ENCODE measurements at places on chromosomes 16 and 17. TPM values are rescaled to one million over a fixed set of nuclear protein-coding genes. Genes with fewer than 3 reads are reported as not detected.

- peak; percentile 61 for DNase-seq
These were observed 9.9 kb downstream of the CYGB start for GRCh38 chr17:76527430-76528111.

GRCh38 chr17:78383725-78384471 is 5.4 kb downstream of the PGS1 start:
- peak; percentile 41 for DNase-seq

TM4SF5 gene
- not detected for total RNA-seq

GRCh38 chr17:66730461-66730923 is 104.4 kb upstream of the CACNG5 start:
- no peak for DNase-seq

GRCh38 chr16:81618661-81619060 is 160.4 kb upstream of the PLCG2 start:
- DNase-seq = no peak

- no peak for DNase-seq
These were observed 63.5 kb downstream of the PCTP start for GRCh38 chr17:55814377-55814776.

CDH3 gene
- total RNA-seq = 0.28 TPM

RNU2-1 gene
- total RNA-seq = 7,127 TPM

DNA sequence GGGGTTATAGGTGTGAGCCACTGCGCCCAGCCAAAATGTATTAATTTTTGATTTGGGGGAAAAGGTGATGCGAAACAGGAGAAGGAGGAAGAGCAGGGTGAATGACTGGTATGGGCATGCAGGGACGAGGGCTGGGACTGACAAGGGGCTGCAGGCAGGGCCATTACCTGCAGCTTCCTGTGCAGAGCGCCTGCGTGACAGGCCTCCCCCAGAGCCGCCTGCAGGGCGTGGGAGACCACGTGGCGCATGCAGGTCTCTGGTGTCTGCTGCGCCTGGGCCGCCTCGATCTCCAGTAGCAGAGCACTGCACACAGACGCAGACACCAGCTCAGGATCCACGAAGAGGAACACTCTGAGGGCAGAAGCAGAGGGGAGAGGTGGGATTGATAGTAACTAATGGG is 32.4 kb downstream of the PIK3R6 start:
- DNase-seq = no peak

HBQ1 gene
- total RNA-seq = not detected

DNA sequence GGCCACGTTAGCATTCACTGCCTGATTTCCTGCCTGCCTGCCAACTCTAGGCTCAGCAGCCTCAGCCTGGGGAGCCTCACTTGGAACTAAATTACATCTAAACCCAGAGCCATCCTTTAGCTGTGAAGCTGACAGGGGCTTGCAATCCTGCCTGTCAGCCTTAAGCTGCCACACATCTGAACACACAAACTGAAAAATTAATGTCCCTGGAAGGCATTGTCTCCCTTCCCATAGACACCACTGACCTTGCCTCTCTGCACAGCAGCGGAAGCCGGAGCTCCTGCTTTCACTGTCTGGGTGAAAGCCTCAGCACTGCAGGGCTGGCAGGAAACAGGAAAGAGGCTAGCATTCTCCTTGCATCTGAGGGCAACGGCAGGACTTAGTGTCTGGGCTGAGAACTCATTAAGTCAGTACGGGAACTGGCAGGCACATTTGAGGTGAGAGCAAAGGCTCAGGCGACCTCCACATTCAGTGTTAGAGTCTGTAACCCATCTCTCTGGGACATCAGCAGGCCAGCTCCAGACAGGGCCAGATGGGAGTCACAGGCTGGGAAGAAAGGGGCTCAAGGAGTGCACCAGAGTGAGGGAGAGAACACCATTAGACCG is 452.4 kb upstream of the C16orf82 start:
- DNase-seq = no peak

OTOP2 gene
- not detected for total RNA-seq

DNA sequence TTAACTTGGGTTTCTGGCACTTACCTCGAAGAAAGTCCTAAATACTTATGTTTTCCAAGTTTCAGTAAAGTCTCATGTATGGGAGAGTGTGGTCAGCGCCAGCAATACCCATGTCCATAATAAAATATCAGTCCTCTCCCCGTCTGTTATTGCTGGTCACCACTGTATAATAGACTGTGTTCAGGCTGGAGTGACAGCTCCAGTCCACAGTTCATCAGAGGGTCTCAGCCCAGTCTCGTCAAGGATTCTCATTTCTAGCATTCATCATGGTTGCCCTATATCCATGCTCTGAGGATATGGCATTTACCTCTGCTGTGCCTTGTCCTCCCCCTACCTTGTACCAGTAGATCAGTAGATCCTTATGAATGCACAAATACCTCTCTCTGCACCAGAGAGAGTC is 384.5 kb downstream of the NPIPA7 start:
- DNase-seq = no peak

- no peak for DNase-seq
These were observed 31.4 kb upstream of the EIF1 start for GRCh38 chr17:41657176-41657754.

TBKBP1 gene
- 8.9 TPM for total RNA-seq

HBA2 gene
- total RNA-seq = not detected

DNA sequence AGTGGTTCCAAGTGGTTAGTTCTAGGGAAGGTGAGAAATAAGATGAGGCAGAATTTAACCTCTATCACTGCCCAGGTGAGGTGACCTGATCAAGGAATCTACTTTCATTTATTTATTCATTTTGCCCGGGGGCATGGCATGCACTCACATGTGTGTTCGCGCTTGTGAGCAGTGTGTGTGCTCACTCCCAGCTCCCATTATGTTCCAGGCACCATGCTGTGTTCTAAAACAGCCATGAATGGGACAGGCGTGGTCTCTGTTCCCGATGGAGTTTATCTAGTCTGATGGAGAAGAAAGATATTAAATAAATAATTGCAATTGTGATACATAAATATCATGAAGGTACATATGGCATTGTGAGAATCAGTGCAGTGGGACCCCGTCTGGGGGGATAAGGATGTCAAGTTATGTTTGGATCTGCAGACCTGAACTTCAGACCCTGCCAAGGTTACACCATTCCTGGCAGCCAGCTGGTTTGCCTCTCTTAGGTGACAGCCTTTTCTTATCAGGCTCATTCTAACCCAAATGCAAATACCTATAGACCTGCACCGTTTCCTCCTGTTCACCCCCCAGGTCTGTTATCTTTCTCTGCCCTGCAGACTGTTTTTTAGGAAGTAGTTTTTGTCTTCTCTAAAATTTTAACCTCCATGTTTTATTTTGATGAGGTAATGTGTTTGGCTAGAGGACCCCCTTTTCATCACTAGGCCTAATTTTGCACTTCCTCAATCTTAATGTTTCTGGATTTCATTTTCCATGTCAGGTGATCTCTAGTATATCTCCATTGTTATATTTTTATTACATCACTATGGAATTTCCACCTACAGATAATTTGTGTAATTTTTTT is 11.8 kb downstream of the CYB5B start:
- no peak for DNase-seq

DNA sequence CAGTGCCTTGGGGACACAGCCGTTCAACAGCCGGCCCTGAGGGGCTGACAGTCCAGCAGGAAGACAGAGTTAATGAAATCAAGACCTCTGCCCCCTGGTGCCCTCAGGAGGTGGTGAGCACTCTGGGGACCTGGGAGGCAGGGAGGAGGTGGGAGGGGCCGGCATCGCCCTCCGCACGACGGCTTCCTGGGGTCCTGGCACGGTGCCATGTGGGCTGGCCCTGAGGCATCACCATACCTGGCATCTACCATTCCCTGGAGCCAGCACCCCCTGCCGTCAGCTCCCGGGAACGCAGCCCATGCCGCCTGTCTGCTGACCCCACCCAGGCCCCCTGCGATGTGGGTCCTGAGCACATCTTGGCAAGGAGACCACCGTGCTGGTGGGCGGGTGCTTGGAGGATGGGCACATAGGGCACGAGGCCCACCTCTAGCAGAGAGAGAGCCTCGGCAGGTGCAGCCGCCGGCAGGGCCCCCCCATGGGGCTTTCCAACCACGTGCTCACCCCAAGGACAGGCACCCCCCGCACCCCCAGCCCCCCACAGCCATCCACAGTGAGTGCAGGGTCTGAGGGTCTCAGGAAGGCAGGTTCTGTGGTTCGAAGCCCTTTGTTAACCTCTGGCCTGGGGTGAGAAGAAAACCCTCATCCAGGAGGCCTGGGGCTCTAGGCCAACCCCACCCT is 52.5 kb downstream of the ZFPM1 start:
- peak; percentile 66 for DNase-seq

CRYM gene
- not detected for total RNA-seq

HS3ST3B1 gene
- 10.0 TPM for total RNA-seq

DNA sequence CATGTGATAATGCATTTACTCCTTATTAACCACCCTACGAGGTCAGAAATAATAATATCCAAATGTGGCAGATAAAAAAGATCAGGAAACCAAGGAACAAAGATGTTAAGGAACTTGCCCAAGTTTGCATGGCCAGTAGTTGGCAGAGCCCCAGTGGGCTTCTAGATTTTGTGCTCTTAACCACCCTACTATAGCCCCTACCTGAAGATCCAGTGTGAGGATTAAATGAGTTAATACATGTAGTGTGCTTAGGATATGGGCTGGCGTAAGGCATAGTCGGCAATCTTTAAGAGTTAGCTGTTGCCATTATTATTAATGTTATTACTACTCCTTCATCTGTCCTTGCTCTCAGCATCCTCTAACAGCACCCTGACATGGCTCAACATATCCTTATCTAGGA is 153.4 kb downstream of the SDK2 start:
- no peak for DNase-seq

- DNase-seq = no peak
These were observed 64.3 kb downstream of the PGS1 start for GRCh38 chr17:78442648-78443218.

GRCh38 chr16:25020112-25020631 is 5.0 kb upstream of the ARHGAP17 start:
- DNase-seq = no peak

DNA sequence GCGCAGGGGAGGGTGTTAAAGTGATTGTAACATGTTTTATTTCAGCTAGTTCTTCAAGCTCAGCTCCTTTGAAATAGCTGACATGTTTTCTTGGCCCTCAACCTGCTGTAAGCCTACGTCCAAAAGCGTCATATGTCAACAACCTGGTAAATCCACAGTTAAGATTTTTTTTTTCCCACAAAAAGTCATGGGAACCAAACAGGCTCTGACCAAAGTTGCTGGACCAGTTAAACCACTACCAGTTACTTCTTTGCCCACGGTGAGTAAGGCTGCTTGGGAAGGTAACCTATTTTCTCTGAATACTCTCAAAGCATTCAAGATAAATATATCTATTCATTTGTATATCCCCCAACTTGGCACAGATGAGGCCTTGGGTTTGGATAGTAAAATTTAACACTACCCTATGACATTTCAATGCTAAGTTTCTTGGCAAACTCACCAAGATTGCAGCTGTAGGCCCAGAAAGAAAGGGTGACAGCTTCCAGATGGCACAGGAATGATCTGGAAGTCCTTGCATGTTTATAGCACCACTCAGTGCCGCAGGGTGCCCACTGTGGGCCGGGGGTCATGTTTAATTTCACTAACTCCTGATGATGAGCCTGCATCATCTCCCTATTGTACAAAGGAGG is 166.2 kb downstream of the XYLT1 start:
- no peak for DNase-seq

TNFRSF17 gene
- total RNA-seq = not detected

DNA sequence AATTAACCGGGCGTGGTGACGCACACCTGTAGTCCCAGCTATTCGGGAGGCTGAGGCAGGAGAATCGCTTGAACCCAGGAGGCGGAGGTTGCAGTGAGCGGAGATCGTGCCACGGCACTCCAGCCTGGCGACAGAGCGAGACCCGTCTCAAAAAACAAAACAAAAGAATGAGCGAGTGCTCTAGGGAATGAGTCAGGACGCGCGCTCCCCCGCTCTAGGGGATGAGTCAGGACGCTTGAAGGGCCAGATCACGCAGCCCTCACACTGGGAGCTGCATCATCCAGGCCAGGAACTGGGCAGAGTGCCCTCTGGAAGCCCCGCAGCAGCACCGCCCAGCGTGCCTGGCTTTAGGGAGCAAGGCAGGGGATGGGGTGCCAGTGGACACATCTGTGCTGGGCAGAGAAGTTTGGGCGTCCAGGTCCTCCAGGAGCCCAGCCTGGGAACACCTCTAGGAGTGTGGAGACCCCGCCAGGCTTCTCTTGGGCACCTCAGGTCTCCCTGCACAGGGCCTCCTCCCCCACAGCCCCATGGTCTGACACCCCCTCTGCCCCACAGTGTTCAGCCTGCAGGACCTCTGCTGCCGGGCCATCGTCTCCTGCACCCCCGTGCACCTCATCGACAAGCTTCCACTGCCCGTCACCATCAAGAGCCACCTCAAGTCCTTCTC is 3.9 kb upstream of the WFIKKN1 start:
- DNase-seq = no peak

DNA sequence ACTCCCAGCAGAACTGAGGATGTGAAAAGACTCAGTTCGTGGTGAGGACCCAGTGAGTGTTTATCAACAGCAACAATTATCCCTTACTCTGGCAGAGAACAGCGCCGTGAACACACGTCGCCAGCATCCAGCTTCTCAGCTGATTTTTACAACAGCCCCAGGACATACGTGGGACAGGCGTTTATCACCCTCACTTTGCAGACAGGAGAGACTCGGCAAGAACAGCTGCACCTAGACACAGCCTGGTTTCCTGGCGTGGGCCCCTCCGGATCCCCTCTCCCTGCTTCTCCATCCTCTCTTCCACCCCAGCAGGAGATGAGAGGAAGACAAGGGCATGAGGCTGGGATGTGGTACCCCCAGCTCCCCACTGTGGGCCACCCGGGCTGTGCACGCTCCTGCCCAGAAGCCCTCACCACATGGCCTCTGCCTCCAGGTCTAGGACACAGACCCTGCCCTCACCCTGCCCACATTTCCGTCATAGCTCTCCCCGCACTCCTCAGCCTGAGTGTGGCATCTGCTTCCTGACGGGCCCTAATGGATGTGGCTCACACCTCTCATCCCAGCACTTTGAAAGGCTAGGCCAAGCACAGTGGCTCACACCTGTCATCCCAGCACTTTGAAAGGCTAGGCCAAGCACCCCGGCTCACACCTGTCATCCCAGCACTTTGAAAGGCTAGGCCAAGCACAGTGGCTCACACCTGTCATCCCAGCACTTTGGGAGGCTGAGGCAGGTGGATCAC is 17.5 kb downstream of the ABR start:
- DNase-seq = no peak

DNA sequence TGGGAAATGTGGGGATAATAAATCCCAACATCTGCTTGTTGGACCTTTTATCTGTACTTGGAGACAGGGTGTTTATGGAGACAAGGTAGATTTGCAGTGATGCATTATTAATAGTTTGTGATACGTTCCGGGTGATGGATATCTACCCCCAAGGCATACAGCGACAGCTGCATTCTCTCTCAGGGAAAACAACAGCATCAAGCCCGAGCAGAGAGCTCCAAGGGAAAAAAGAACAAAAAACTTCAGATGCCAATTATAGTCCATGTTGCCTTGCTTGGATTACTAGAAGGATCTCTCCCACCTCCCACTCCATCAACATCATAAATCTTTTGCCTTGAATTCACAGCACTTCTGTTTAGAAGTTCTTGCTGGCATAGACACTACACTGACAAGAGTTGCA is 187.5 kb upstream of the CDH11 start:
- DNase-seq = no peak
